GM19239 (cell line): ENCODE measurements at places on chromosomes 11 and 22.

- no peak for DNase-seq
Measured at GRCh38 chr11:125378571-125378970, 117.5 kb downstream of the FEZ1 start.

- DNase-seq = no peak
Measured at GRCh38 chr11:2104524-2105440, 34.4 kb downstream of the IGF2 start.

DNA sequence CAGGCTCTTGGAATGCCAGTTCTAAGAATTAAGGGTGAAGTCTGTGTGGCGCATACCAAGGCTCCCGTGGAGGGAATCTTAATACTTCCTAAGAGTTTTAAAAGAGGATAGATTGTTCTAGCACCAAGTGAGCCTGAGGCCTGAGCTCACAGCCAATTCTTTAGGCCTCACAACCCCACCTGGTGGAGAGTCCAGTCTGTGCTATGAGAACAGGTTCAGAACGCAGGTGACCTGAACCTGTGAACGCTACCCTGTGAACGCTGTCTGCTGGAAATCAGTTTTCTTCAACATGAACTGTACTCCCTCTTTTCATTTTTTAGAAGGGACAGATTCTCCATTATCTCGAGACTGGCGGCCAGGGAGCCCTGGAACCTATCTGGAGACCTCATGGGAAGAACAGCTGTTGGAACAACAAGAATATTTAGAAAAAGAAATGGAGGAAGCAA, 43.2 kb upstream of the DLAT start:
- DNase-seq = peak; percentile 33

- no peak for DNase-seq
Measured at GRCh38 chr11:19060629-19061028, at the start of gene MRGPRX2. Gene MRGPRX2, minus strand, starts transcription at chr11:19060717. Its CDS starts 4,315 bp downstream, at chr11:19056402.

GRCh38 chr11:12503039-12503484, 125.7 kb downstream of the PARVA start:
- no peak for DNase-seq

- DNase-seq = no peak
Measured at GRCh38 chr11:67411785-67412152, 3.7 kb upstream of the CARNS1 start.

DNA sequence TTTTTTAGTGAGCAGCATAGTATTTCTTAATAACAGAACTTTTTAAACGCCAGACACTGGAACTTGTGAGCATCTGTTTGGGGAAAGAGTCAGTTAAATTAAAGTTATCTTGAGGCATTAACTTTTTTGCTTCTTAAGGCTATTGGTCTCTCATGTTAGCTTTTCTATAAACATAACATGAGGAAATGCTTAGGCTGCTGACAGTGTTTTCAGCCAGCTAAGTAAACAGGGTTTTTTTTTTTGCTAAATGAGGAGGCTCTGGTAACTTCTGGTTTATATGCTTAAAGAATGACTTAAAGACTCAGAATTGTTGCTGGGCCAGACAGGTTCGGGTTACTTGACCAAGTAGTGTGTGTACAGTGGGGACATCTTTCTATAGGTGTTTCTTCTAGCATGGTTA, 95.8 kb upstream of the ALKBH3 start:
- no peak for DNase-seq

- DNase-seq = no peak
Measured at GRCh38 chr11:79794484-79795393, 353.9 kb upstream of the TENM4 start.

DNA sequence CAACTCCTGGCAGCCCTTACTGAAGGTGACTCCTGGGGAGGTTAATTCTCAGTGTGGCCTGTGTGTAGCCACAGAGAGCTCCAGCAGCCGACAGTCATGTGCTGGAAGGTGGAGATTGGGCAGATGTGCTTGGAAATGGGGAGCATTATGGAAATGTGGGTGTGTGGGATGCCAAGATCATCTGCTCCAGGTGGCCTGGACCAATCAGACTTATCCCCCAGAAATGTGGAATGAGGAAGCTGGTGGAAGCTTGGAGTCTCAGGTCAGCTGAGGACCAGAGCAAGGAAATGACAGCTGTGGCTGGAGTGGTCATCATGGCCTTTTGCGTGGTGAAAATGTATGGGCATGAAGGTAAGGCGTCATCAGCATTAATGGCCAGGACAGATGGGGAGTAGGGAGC, 234.0 kb downstream of the MIAT start:
- DNase-seq = no peak

GRCh38 chr11:1743585-1744136, 6.7 kb downstream of the IFITM10 start:
- no peak for DNase-seq

GRCh38 chr22:19857382-19857781, 2.7 kb upstream of the GNB1L start:
- DNase-seq = no peak

- no peak for DNase-seq
Measured at GRCh38 chr22:50074551-50075530, 10.4 kb downstream of the MLC1 start.

GRCh38 chr11:2458321-2458720, 13.5 kb downstream of the KCNQ1 start:
- DNase-seq = no peak

DNA sequence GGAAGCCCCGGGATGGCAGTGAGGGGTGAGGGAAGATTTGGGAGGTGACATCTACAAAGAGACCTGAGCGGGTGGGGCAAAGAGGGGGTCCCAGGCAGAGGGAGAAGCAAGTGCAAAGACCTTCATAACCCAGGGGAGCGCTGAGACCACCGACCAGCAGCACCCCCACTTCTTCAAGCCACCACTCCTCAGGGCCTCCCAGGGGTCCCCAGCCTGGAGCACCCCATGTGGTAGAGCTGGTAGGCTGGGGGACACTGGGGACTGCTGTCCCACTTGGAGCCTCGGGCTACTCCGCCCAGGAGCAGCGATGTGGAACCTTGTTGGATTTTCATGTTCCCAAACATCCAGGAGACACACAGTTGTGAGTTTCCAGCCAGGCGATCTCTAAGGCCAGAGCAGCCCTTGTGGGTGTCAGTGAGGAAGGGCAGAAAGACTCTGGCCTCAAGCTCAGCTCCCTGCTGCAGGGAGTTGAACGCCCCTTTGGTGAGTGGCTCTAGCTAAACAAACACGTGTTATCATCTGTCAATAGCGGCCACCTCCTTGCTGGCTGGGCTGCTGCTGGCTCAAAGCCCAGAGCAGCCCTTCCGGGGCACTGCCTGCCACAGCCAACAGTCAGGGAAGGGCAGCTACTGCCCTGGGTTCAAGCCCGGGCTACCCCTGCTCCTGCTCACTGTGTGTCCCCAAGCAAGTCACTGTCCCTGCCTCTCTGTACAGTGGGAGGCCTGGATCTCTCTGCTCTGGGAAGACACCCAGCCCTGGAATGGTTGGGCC, 25.7 kb upstream of the CHKA start:
- no peak for DNase-seq

DNA sequence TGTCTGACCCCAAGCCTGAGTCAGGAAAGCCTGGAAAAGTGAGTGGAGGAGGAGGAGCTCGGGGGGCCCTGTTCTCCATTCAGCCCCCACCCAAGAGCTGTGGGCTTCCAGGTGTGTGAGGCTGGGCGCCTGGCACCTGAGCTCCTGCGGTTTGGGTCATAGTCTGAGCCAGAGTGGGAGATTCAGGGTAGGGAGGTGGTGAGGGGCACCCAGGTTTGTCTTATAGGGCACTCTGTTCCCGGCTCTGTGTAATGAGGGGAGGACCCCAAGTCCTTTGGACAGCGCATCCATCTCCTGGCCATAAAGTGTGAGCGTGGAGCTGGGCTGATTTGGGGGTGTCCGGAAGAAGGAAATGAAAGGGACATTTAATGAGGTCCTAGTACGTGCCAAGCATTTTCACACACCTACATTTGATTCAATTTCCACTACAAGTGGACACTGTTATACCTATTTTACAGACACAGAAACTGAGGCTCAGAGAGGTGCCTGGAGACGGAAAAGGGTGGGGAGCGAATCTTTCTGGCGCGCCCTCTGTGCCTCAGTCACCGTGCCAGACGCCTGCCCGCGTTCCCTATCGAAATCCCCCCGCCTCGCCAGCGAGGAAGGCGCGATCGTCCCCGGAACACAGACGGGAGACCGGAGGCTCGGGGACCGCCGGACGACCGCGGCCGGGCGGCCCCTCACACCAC, 1.2 kb downstream of the NPTXR start:
- DNase-seq = no peak

GRCh38 chr22:22144858-22145257, 99.7 kb upstream of the VPREB1 start:
- no peak for DNase-seq
